ENCODE measurements at places on chromosomes 7 and 10.

DNA sequence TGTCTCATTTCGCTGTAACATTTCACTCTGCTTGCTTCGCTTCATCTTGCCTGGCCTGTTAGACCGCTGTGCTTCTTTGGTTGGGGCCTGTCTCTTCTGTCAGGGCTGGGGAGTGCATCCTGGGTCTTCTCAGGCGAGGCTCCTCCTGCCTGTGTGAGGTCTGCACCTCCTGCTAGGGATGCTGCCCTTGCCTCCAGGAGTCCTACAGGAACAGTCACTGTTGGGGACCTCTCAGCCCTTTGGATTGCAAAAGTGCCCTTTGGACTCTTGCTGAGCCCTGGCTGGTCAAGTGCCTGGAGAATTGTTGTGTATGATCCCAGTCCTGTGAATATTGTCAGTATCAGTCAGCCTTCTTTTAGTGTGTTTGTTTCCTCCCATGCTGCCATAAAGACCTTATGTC is 84.1 kb downstream of the MDFIC start:
- DNase-seq, result no peak

DNA sequence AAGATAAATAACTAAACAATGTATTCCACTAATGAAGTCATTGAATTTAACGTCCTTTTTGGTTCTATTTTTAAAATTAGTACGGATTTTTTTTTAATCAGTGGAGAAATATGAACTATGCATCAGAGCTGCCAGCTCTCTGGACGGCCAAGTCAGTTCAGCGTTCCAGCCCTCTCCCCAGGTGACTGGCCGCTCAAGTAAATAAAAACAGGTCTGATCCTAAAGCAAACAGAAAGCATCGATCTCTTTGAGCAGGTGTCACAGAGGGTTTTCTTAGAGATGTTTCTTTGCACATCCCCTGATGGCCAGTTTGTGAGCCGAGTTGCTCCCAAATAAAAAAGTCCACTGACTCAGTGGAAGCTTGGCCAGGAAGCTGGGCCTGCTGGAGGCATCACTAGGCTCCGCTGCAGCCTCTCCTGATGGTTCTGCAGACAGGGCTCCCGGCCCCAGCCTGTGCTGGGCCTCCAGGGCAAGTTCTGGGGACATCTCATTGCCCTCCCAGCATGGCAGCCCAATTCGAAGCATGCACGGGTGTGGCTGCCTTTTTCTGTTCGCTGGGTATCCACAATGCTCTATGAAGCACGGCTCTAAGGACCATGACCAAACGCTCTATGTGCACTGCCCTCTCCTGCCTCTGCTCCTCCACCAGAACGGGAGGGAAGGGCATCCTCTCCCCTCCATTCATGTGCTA is 74.7 kb upstream of the PPP2R2D start:
- DNase-seq, result no peak

DNA sequence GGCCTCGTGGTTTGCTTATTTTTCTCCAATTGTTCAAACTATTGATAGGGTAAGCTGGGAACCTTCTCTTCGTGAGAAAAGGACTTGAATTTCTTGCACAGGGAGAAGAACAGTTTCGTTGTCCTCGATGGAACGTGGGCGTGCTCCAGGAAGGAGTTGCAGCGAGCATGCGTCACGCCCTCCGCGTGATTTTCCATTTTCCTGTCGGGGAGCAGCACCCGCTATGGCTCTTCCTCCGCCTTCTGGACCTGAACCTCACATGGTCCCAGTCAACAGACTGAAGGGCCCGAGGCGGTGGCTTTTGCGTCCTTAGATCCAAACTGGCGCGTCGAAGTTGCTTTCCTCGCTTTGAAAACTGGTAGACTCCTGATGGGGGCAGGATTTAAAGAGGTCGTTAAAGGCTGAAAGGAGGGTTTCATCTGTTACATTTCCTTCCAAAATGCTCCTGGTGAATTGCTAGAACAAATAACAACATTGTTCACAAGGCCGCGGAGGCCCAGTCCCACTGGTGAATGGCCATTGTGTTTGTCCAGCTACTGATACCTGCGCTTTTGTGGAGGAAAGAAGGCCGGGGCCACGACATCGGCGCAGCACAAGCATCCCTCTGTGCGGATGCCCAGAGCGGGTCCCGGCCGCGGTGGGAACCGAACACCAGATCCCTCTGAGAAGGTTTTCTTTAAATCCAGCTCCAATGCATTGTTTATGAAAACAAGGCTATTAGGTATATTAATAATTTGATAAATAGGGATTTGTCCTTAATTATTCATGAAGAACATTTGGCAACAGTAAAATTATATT is 75.9 kb downstream of the EBF3 start:
- no peak for DNase-seq

GRCh38 chr7:94618126-94618525 is 37.8 kb downstream of the SGCE start:
- DNase-seq, result no peak

DNA sequence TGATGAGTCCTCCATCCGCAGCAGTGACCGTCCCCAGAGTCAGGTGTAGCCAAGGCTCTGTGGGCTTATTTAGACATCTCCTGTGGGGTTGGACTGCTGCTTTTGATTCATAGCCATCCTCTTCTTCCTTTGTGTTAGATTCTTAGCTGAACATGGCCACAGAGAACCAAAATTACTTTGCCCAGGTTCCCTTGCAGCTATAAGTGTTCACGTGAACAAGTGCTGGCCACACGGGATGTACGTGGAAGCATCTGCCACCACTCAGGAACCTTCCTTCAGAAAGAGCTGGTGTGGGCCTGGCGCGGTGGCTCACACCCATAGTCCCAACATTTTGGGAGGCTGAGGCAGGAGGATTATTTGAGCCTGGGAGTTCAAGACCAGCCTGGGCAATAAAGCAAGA is 49.1 kb downstream of the TMEM209 start:
- no peak for DNase-seq

GRCh38 chr10:103789771-103790201 is 65.6 kb downstream of the SH3PXD2A start:
- DNase-seq, result no peak

- no peak for DNase-seq
Observed at GRCh38 chr10:13272164-13272571, 27.7 kb downstream of the PHYH start.

- no peak for DNase-seq
Observed at GRCh38 chr10:3069876-3070275, 2.5 kb downstream of the PFKP start.

DNA sequence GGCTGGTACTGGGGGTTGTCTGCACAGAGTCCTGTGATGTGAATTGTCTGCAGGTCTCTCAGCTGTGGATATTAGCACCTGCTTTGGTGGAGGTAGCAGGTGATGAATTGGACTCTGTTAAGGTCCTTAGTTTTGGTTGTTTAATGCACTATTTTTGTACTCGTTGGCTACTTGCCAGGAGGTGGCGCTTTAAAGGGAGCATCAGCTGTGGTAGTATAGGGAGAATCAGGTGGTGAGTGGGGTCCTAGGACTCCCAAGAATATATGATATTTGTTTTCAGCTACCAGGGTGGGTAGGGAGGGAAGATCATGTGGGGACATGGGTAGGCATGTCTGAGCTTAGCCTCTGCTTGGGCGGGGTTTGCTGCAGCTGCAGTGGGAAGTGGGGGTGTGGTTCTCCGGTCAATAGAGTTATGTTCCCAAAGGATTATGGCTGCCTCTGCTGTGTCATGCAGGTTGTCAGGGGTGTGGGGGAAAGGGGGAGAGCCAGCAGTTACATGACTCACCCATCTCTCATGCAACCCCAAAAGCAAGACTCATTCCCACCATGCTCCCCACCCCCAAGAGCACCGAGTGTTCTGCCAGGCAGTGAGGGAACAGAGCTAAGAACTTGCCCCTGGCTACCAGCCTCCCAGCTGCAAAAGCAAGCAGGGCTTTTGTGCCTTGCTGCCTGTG is 53.7 kb upstream of the ZNF273 start:
- no peak for DNase-seq

- no peak for DNase-seq
Observed at GRCh38 chr7:41579961-41580935, 122.6 kb downstream of the INHBA start.

DNA sequence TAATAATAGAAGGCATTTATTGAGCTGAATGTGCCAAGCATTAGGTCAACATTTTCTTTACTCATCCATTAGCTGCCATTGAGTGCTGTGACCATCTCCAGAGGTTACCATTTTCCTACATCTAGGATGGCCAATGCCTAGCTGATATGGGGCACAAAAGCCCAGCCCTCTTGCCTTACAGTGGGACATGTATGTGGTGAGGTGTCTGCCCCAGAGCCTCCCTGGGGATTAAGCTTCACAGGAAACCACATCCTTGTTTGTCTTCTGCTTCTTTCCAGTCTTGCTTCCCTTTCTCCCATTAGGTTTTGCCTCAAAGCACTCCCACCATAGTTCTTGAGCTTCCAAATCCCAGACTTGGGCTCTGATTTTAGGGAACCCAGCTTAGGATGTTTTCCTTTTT is 258.7 kb downstream of the SORCS3 start:
- DNase-seq, result no peak

DNA sequence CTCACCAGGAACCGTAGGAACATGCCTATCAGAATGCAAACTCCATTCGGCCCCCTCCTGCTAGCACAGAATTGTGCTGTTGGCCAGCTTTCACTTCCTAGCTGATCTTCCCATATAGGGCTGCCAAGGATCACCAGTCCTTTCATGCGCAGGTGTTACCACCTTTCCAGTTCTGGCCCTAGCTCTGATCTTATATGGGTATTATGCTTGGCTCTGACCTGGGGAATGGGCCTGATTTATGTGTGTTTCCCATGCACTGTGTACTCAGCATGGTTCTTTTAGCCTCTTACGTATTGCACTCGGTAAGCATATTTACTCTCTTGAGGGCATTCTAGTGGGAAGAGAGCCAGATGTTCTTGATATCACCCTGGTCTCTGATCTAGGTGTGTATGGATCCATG is 11.1 kb downstream of the SLC35G1 start:
- no peak for DNase-seq

DNA sequence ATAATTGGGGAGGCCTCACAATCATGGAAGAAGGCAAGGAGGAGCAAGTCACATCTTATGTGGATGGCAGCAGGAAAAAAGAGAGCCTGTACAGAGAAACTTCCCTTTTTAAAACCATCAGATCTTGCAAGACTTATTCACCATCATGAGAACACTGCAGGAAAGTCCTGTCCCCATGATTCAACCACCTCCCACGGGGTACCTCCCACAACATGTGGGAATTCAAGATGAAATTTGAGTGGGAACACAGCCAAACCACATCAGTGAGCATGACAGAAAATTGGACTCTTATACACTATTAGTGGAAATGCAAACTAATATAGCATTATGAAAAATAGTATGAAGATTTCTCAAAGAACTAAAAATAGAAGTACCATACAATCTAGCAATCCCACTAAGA is 271.2 kb downstream of the MAGI2 start:
- DNase-seq, result no peak

DNA sequence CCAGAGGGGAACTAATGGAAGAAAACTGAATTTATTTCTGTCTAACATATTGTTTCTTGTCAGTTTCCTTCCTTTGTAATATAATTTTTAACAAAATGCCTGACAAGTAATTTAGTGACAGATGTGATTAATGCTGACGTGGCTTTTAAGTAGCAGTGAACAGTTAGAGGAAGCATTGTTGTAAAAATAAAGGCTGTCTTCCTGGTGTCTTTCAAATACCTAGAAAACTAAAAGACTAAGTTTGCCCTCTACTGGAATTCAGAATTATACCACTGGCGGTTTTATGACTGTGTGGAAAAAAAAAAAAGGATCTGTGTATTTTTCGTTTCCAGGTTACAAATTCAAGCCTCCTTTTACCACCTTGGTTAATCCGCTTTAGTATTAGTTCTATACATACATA is 217.1 kb upstream of the DPP6 start:
- no peak for DNase-seq

DNA sequence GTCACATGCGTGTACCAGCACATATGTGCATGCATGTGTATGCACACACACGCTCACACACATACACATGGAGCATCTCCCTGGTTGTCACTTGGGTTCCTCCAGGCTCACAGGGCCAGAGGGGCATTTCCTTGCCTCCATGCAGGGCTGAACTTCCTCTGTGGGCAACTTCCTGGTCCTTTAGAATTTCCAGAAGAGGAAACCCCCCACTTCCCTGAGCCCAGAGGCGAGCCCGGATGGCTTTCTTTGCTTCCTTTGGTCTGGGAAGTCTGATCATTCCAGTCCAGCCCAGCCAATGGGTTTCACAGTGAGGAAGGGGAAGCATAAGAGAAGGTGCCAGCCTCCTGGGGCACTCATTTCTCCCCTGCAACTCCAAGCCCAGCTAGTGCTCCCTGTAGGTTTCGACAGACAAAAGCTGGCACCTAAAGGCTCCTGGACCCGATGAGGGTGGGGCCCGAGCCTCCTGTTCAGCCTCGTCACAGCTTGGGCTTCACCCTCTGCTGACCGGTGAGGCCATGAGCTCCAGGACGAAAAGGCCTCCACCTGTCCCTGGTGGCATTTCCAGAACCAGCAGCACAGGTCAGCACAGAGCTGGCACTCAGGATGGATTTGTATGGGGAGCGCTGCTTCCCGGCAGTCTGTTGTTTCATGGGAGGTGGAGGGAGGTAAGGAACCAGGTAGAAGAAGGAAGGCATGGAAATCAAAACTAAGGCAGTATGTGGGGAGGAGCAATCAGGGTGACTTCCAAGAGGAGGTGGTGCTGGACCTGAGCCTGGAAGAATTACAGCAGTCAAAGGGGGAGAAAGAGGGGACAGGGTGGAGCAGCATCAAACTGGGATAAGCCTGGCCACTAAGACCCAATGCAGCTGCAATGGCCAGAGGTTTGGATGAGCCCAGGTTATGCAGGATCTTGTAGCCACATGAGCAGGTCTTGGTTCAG is 23.7 kb downstream of the BTBD16 start:
- no peak for DNase-seq
